SK-MEL-5 (cell line): ENCODE measurements at places on chromosomes 1 and 21. TPM values are rescaled to one million over a fixed set of nuclear protein-coding genes. Genes with fewer than 3 reads are reported as not detected.

The SPATA21 gene
- total RNA-seq, result 0.08 TPM in 1 of 2 replicates, not detected in the other

The UBL4B gene
- total RNA-seq, result not detected in 2 replicates

The ENSA gene
- 101 and 108 TPM in 2 replicates for total RNA-seq

The LCE2C gene
- total RNA-seq, result not detected in 2 replicates

The SPRR2B gene
- not detected in 2 replicates for total RNA-seq

The SMIM1 gene
- 2.9 and 4.4 TPM in 2 replicates for total RNA-seq

The ANGPTL3 gene
- 0.11 TPM in 1 of 2 replicates, not detected in the other for total RNA-seq

The GIPC2 gene
- total RNA-seq, result not detected in 2 replicates

The INAVA gene
- not detected in 2 replicates for total RNA-seq
